Astrocyte of the hippocampus (primary cell): ENCODE measurements at places on chromosomes 16 and 17.

DNA sequence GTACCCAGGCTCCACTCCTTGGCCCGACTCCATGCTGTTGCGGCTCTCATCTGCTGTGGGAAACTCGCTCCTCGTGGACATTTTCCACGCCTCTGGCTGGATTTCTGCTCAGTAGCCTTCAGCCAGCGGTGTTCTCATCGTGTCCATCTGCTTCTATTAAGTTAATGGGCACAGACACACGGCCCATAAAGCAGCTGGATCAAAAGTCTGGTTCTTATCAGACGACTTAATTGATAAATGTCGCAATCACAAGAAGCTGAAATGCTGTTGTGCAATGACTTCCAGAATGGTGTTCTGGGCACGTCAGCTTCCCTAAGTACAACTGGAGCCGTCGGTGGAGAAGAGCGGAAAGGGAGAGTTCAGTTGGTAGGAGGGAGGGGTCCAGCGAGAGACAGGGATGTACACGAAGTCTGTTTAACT is 211.7 kb upstream of the CHMP6 start:
- DNase-seq = no peak

DNA sequence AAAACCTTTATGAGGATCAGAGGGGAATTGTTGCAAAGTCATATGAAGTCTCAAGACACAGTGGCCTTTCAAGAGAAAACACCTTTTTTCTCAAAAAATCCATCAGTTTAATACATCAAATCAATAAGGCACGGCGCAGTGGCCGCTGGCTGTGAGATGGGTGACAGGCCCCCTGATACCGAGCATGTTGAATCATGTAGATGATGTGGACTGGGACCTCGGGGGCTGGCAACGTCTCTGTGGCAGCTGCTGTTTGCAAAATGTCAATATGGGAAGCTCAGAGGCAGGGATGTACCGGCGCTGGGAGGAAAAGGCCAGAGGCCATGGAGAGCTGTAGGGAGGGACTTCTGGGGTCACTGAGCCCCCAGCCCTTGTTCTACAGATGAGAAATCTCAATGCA is 169.1 kb downstream of the GSG1L start:
- no peak for DNase-seq

DNA sequence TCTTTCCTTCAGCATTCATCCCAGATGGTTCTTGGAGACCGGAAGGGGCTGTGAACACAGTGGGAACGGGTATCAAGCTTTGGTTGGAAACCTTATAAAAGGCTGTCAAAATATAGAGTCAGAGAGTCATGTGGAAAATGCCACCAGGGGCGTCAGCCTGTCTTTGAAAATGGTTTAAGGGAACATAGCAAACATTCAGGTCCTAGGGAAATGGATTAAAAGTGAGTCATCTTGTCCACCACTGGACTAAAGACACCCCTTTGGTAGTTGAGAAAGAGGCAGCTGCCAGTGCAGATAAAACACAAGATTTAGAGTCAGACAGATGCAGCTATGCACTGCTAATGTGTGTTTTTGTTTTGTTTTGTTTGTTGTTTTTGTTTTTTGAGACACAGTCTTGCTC is 47.8 kb upstream of the BCO1 start:
- DNase-seq = peak; percentile 29

- DNase-seq = peak; percentile 70
Measured at GRCh38 chr16:89365044-89365467, 125.3 kb downstream of the ANKRD11 start.

GRCh38 chr16:72809446-72809845 is 238.5 kb downstream of the ZFHX3 start:
- DNase-seq = no peak
